ENCODE measurements at places on chromosomes 6 and 20.

- no peak for DNase-seq
Measured at GRCh38 chr20:54065601-54066038, 4.8 kb downstream of the BCAS1 start.

GRCh38 chr6:3820563-3820962 lies 28.6 kb upstream of the FAM50B start:
- no peak for DNase-seq

- DNase-seq: no peak
Measured at GRCh38 chr20:24684956-24685691, 215.7 kb downstream of the SYNDIG1 start.

DNA sequence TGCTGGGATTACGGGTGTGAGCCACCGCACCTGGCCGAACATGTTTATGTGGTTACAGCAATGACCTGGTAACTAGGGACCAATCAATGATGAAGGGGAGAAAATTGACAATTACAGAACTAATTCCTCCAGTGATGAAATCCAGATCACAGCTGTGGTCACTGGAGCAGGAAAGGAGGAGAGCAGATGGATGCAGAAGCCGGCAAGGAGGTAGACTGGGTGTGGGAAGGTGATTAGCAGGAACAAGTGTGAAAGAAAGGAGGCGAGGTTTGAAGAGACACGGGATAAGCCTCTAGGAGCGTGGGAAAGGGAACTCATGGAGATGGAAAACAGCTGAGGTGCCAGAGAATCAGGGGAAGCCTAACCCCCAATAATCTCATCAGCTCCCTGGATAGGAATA lies 17.2 kb upstream of the SPAG4 start:
- DNase-seq: no peak

- DNase-seq: no peak
Measured at GRCh38 chr20:38211200-38212097, 46.4 kb upstream of the TGM2 start.

- DNase-seq: peak; percentile 50
Measured at GRCh38 chr6:64280569-64280968, 645.0 kb downstream of the PHF3 start.

GRCh38 chr6:70707893-70708292 lies 40.2 kb downstream of the SMAP1 start:
- DNase-seq: no peak

- peak; percentile 66 for DNase-seq
Measured at GRCh38 chr6:117169064-117169665, 96.2 kb upstream of the VGLL2 start.

DNA sequence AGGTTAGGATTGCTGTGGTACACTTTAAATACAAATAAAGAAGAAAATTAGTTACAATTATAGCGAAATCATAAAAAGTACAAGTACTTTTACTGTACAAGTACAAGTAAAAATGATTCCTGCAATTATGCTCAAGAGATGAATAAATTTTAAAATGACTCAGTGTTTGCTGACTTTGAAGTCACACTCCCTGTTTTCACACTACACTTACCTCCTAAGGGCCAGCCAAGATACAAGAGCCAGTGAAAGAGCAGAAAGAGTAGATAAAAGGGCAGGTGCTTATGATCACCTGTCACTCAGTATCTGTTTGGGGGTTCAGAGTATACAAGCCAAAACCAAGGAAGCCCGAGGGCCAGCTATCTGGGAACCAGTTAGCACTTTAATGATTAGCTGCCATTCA lies 41.0 kb upstream of the COL21A1 start:
- DNase-seq: no peak

- no peak for DNase-seq
Measured at GRCh38 chr6:44650495-44650894, 263.0 kb downstream of the CDC5L start.

- DNase-seq: no peak
Measured at GRCh38 chr6:109087661-109088264, 6.9 kb downstream of the SESN1 start.

- DNase-seq: no peak
Measured at GRCh38 chr6:137241481-137242038, 22.4 kb upstream of the IFNGR1 start.

GRCh38 chr6:124870611-124871459 lies 91.4 kb upstream of the RNF217 start:
- DNase-seq: peak; percentile 48

DNA sequence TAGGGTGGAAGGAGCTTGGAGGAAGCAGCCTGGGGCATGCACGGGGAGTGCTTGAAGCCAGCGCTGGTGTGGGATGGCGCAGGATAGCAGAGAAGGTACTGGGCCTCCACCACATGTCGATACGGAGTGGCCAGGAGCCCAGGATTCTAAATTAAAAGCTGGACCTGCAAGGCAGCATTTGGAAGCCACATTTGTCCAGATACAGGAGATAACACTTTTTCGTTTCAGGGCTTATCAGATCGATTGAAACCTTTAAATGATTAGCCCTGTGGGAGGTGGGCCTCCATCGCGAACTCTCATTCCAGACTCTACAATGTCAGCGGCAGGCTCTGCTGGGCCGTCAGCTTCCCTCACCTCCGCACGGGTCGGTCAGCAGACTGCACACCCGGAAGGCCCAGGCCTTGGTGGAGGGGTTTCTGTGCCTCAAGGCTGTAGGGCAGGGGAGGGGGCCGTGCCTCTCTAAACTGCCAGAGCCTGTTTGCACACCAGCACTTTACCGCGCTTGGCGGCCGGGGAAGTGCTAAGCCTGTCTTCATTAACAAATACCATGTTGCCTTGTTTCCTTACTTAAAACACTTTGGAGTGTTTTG lies 17.9 kb downstream of the EDN3 start:
- DNase-seq: no peak

DNA sequence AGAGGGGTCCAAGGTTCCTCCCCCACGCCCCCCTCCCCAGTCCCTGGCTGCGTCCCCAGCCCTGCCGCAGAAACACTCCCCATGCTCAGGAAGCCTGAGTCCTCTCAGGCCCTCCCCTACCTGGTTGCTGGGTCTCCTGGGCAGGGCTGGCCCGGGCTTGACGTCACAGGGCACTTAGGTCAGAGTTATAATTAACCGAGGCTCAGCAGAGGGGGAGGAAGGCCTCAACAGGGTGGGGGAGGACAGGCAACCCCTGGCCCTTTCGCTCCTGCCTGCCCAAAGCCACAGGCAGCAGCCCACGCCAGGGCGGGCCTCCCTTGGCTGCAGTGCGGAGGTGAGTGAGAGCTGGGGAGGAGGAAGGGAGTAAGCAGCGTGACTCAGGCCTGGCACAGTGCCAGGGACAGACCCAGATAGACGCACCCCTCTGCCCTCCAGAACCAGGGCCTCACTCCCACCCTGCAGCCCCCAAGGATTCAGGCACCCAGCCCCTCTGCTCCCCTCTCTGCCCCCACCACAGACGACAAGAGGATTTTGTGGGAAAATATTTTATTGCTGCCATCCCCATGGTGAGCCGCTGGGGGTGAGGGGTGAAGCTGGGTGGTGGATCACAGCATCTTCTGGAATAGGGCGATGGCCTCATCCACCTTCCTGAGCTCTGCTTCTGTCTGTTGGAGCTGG lies at the start of gene VWA7:
VWA7 (minus strand) TSS at position 340 of the 678 bp plus-strand sequence. CDS start 549 bp downstream, outside the sequence.
- peak; percentile 65 for DNase-seq
